Stimulated activated CD4-positive, alpha-beta T cell treated with anti-CD3 and anti-CD28 coated beads, Interleukin-1b, Interleukin-23, amount 100 ng/mL, for 48 hours (primary cell): ENCODE measurements at places on chromosomes 12 and 14.

GRCh38 chr14:54593860-54594259, 26.9 kb downstream of the SAMD4A start:
- DNase-seq: no peak

GRCh38 chr12:89134213-89134770, 218.0 kb downstream of the DUSP6 start:
- no peak for DNase-seq

- DNase-seq: no peak
Measured at GRCh38 chr14:76901171-76902055, 75.2 kb downstream of the LRRC74A start.

DNA sequence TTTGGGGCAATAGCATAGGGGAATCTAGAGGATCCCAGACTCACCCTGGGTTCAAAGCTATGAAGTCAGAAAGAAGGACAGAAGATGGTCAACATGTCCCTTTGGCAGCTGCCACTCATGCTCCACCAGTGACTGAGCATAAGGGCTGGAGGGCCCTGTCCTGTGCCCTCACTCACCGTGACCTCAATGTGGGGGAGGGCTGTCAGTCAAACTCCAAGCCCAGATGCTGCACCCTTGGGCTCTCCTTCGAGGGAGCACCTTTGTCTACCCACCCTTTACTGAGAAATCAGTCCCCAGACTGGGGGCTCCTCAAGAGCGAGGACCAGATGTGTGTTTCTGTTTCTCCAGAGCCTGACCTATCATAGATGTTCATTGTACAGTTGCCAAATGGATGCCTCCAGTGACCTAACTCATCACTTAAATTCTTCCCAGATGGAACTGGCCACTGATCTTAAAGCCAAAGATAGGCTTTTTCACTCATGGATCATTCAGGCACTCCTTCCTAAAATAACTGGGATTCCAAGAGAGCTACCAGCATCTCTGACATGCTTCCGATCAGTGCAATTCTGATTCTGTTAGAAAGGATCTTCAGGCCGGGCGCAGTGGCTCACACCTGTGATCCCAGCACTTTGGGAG, 27.2 kb upstream of the VSX2 start:
- no peak for DNase-seq

- no peak for DNase-seq
Measured at GRCh38 chr14:73870525-73871235, 16.0 kb upstream of the ZNF410 start.

DNA sequence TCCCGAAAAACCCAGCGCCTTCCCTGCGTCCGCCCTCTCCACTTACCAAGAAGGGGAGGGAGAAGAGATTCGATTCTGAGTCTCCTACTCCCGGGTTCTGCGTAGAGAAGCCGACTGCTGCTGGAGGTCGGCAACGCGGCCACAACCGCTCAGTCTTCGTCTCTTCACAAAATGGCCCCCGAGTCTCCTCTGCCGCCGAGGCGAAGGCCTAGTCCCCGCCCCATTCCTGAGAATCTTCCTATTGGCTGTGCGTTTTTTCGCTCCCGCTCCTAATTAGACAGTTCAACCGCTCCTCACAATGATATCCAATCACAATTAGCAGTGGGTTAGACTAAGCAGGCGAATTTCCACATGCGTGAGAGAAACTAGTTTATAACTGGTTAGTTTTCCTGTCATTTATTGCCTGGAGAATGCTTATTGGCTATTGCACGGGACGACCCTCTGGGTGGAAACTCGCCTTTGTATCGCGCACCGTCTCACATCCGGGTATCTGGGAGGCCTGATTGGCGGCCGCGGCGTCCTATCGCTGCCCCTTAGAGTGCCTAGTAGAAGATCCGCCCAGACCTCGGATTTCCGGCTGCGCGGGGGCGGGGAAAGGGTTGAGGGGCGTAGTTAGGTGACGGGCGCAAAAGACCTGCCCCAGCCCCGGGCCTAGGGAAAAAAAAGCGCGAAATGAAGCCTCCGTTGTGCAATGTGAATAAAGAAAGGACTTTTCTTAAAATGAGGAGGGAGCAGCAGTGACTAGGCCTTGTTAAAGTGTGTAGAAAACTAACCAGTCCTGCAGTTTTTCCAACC, at the start of gene HNRNPC:
TSS of gene HNRNPC (minus strand) at position 191 of the 795 bp plus-strand sequence. CDS start 35,249 bp downstream, outside the sequence.
- DNase-seq: peak; percentile 100

- no peak for DNase-seq
Measured at GRCh38 chr14:99685151-99685591, 1.1 kb downstream of the CYP46A1 start.

- no peak for DNase-seq
Measured at GRCh38 chr12:89695830-89696229, 12.8 kb downstream of the ATP2B1 start.

DNA sequence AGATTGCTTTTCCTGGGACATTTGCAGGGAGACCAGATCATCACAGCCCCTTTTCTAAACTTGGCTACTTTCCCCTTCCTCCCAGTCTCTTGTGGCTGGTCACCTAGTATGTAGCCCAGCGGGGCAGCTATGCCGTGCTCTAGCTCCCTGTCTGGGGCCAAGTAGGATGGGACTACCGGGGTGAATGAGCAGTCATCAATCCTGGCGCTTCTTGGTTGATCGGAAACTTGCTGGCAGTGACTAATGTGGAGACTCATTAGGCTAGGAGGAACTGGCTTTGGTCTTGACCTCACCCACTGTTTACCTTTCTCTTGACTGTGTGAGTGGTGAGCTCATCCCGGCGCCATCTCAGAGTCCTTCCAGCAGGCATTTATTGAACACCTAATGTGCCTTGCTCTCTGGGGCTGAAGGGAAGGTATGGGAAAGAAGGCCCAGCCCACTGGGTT, 15.9 kb downstream of the PLEKHG3 start:
- DNase-seq: no peak

DNA sequence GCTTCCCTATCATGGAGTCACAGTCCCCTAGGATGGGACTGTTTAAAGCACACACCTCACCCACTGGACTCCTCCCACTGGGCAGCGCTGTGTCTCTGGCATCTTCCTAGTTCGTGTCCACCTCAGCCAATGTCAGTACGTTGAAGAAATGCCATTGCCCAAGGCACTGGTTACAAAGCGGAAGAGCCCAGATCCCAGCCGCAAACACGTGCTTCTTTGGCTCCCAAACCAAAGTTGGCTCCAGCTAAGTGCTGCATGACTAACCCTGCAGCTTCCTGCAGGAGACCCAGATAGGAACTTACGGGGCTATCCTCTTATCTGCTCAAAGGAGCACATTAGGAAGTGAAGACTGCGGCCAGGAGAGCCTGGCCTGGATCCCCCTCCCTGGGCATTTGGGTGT, 9.3 kb downstream of the SYNE3 start:
- DNase-seq: no peak

GRCh38 chr12:1445807-1446206, 148.6 kb downstream of the FBXL14 start:
- no peak for DNase-seq

DNA sequence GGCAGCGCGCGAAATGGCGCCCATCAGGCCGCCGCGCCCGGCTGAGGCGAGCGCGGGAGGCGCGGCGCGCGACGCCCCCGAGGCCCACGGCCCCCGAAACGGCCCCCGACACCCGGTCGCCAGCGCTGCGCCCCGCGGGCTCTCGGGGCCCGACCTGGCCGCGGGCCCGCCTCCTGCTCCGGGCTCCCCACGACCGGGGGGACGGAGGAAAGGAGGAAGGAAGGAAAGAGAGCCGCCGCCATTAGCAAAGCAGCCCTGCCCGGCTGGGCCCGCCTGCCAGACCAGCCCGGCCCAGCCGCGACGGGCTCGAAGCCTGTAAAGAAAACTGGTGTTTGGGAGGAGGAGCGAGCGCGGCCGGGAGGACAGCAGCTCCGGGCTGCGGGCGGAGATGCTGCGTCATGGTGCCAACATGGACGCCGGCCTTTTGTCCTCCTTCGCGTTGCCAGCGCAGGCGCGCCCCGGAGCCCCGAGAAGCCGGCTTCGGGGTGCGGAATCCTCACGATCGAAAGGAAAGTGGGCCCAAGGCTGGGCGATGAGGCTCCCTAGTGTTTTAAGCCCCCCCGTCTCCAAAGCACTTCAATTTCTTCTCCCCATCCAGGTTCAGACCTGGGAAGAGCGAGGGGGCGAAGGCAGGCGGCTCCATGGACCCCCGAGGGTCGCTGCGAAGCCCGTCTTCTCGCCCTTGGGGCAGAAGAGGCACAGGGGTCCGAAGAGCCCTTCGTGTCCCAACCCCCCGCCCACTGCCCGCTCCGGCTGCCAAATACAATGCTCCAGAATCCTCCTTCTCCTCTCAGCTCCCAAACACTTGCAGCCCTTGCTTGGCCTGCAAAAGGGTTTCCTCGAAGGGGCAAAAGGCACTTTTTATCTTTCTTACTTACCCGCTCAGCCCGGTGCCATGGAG, 2.9 kb upstream of the SETD1B start:
- DNase-seq: peak; percentile 73

- DNase-seq: no peak
Measured at GRCh38 chr14:100011628-100012325, 53.4 kb upstream of the EVL start.

- DNase-seq: no peak
Measured at GRCh38 chr12:26648584-26648983, 184.4 kb downstream of the ITPR2 start.

DNA sequence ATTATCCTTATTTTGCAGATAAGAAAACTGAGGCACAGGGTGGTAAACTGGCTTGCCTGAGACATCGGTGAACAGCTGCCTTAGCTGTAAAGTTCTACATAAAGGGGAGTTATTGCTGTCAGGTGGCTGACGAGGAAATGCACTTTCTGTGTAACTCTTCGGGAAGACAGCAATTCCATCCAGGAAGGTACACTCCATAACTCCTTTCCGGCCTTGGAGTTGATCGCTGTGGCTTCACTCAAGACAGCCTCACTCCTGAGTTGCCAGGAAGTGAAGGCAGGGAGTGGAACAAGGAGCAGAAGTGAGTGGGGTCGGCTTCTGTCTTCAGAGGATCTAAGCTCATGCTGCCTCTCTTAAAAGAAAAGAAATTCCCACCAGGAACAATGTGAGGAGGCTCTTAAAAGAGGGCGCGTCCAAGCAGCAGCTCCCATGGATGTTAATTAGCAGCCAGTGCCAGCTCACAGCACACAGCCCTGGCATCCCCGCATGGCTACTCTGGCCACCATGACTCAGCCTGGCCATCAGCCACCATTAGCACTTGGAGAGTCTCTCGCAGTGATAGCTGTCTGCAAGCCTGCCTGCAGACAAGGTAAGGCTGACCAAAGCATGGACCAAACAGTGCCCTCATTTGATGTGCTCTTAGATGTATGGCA, 60.3 kb downstream of the NUAK1 start:
- DNase-seq: no peak

DNA sequence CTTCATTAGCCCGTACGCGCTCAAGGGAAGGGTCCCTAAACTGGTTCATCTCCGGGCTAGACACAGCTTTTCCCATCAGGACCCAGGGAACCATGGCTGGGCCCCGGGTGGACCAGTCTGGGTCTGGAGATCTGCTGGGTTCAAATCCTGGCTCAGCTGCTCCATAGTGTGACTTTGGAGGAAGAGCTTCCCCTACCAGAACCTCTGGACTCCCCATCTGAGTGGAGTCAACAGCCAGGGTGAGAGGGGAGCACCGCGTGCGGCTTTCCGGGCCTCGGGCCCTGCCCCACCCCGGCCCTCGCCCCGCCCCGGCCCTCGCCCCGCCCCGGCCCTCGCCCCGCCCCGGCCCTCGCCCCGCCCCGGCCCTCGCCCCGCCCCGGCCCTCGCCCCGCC, 41.2 kb downstream of the BEGAIN start:
- no peak for DNase-seq

GRCh38 chr14:61456720-61457119, 135.3 kb downstream of the PRKCH start:
- DNase-seq: peak; percentile 83

- no peak for DNase-seq
Measured at GRCh38 chr14:41071351-41071750, 535.3 kb upstream of the LRFN5 start.

GRCh38 chr14:31190219-31190603, 17.4 kb downstream of the HECTD1 start:
- DNase-seq: no peak

DNA sequence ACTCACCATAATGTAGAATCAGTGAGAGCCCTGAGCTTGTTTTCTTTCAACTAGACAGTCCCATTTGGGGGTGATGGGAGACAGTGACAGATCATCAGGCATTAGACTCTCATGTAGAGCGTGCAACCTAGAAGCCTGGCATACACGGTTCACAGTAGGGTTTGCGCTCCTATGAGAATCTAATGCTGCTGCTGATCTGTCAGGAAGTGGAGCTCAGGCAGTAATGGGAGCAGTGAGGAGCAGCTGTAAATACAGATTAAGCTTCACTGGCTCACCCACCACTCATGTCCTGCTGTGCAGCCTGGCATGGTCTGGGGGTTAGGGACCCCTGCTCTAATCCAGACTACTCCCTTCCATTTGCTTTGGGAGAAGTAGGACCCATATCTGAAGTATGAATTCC, 55.6 kb downstream of the FNTB start:
- DNase-seq: no peak

- DNase-seq: no peak
Measured at GRCh38 chr12:132356691-132357622, 27.6 kb upstream of the GALNT9 start.

DNA sequence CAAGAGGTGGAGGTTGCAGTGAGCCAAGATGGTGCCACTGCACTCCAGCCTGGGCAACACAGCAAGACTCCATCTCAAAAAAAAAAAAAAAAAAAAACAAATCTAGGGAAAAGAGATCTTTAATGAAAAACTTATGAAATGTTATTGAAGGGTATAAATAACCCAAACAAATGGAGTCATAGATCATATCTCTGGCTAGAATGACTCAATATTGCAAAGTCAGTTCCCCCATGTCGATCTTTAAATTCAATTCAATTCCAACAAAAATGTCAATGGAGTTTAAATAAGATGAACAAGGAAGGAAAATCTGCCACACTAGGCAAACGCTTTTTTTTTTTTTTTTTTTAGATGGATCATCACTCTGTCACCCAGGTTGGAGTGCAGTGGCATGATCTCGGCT, 78.7 kb downstream of the R3HDM2 start:
- DNase-seq: no peak
